CD8-positive, alpha-beta memory T cell (primary cell): ENCODE measurements at places on chromosomes 12 and 14. TPM values are rescaled to one million over a fixed set of nuclear protein-coding genes. Genes with fewer than 3 reads are reported as not detected.

DNA sequence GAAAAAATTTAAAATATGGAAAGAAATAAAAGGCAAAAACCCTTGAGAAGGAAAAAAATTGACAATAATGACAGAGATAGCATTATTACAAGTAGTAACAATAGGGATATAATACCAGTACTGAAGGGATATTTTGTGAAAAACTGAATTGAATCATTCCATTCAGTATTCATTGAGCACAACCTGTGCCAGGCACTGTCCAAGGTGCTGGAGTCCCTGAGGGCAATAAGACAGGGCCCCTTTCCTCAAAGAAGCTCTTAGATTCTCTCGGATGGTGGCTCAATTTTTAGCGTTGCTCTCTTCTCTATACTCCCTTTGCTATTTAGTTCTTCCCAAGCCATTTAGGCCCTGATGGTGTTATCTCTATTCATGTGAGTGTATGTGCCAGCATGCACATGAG lies 34.3 kb upstream of the GAS2L3 start:
- DNase-seq = no peak

DNA sequence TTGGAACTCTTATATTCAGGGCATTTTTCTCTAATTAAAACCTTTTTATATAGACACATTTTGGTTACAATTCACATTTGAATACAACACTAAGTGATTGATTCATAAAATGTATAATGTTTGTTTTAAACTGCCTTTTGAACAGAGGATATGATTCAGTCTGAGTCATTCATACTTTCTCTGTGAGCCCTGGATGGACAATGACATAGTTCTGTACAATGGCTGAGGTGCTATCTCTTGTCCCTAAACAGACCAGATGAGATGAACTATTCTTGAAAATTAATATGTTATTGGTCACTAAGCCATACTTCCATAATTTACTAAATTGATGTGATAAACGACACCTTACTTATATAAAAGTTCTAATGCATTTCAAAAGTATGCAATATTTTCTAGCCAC lies 199.7 kb upstream of the ATXN7L3B start:
- DNase-seq = no peak

DNA sequence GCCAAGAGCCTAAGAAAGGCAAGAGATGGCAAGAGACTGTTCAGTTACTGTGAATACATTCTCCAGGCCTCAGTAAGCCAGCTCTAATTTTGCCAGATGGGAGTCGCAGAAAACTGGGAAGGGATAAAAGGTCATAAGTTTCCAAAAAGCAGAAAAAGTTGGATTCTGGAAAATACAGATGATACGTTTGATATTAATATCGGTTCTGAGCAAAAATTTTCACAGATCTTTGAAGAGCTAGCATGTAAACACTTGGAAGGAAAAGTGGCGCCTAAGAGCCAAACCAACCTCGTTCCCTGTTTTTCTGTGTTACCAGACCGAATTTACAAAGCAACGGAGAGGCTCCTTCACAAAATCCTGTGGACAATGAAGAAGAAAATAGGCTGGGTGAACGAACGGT lies 7.8 kb upstream of the EML1 start:
- DNase-seq = no peak

Gene LBHD2
- total RNA-seq = not detected

- DNase-seq = peak; percentile 48
Observed at GRCh38 chr12:103548622-103549601, 38.2 kb upstream of the STAB2 start.

GRCh38 chr14:56491299-56492285 lies 88.0 kb upstream of the TMEM260 start:
- DNase-seq = no peak

Gene KLRD1
- 70.1 TPM for total RNA-seq

DNA sequence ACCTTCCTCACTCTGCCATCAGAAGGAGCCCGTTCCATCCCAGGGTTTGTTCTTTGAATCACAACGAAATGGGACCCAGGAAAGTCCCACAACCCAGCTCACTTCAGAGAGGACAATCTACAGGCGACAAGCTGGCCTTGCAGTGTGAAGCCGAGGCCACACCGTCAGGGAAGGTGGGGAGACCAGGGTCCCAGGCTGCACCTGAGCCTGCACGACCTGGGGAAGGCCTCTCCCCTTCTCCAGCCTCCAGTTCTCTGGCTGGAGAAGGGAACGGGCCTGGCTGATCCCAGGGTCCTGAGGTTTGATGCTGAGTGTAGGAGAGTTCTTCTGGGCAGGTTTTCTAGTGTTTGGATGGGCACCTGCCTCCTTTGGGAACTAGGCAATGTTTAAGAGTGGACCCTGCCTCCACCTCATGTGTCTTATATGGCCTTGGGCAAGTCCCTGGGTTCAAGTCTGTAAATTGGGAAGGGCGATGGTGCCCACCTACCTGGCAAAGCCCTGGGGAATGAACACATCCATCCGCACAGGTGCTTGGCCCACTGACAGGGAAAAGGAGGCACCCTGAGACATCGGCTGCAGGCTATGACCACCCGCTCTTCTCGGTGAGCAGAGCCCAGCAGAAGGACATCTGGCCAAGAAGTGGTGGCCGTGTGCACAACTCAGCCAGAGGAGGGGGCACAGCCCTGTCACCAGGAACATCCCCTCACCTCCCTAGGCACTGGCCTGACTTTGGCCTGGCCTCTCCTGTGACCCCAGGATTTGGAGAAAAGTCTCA lies 77.9 kb upstream of the BCL11B start:
- no peak for DNase-seq

Gene GALNT9
- 0.18 TPM for total RNA-seq

DNA sequence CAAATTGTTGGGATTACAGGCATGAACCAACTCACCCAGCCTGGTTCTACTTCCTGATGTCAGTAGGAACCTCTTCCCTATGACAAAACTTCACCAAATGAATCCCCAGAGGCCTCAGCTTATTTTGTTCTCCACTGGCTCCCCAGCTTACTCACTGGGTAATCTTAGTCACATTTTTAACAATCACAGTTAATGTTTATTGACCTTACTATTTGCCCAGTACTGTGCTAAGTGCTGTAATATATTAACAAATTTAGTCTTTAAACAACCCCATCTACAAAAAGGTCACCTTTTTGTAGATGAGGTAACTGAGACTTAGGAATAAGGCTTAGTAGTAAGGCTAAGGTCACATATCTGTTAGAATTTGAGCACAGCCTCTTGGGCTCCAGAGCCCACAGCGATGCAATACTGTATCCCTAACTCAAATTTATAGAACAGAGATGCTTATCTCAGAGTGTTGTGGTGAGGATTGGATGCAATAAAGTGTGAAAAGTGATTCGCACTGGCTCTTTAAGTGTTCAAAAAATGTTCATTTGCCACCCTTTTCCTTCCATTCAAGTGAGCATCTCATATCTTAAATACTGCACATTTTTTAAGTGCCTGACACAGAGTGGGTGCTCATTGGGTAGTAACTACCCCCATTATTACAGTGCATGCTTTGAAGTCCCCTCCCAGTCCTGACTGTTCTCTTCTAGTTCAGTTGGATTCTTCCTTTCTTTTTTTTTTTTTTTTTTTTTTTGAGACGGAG lies 146.4 kb upstream of the ARHGAP5 start:
- DNase-seq = no peak

- no peak for DNase-seq
Observed at GRCh38 chr12:112710414-112710813, 81.1 kb upstream of the RPH3A start.

GRCh38 chr14:88551094-88551870 lies 3.5 kb downstream of the PTPN21 start:
- no peak for DNase-seq

GRCh38 chr12:9148926-9149325 lies 33.2 kb upstream of the A2M start:
- DNase-seq = no peak

DNA sequence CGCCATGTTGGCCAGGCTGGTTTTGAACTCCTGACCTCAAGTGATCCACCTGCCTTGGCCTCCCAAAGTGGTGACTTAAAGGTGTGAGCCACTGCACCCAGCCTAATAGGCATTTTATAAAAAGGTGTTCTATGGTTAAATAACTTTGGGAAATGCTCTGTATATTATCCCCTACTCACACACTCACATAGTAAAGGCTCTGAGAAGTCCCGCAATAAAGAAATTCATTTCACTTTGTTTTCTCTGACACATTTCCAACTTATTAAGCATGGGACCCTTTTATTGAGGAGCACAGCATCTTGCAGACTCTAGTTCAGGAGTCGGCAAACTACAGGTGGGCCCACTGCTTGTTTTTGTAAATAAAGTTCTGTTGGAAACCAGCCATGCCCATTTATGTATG lies 63.9 kb downstream of the RNFT2 start:
- no peak for DNase-seq

Gene GUCY2C
- total RNA-seq = not detected

DNA sequence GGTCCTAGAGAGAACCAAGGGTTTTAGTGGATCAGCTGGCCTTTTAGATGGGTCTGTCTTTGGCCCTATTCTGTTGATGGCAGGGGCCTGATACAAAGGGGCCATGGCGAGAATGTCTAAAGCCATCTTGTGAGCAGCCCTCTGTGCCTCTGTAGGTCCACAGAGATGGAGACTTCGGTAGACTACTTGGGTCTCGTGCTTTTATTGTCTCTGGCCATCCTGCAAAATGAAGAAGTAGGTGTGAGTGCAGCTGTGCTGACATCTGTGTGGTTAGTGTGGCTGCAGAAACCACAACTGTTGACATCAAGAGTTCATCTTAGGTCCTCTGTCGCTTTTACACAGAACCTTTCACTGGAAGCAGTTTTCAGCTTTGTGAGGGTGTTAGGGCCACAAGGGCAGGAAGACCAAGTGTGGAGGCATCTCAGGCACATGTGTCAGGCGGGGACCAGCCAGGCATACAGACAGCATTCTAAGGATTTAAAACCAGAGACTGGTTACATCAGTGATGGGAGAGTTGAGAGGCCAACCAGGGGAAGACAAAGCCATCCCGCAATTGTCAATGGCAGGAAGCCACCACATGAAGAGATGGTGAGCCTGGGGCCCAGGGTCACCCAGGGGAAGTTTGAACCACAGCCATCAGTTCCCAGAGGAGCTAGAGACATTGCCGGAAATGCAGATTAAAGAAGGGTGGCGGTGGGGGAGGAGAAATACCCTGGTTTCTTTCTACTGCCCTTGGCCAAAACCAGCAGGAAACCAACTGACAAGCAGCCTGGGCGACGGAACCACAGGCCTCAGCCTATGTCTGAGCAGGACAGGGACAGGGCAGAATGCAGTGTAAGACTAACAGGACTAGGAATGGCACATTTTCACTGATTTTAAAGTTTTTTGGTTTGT lies 13.0 kb upstream of the TPCN1 start:
- DNase-seq = peak; percentile 44

DNA sequence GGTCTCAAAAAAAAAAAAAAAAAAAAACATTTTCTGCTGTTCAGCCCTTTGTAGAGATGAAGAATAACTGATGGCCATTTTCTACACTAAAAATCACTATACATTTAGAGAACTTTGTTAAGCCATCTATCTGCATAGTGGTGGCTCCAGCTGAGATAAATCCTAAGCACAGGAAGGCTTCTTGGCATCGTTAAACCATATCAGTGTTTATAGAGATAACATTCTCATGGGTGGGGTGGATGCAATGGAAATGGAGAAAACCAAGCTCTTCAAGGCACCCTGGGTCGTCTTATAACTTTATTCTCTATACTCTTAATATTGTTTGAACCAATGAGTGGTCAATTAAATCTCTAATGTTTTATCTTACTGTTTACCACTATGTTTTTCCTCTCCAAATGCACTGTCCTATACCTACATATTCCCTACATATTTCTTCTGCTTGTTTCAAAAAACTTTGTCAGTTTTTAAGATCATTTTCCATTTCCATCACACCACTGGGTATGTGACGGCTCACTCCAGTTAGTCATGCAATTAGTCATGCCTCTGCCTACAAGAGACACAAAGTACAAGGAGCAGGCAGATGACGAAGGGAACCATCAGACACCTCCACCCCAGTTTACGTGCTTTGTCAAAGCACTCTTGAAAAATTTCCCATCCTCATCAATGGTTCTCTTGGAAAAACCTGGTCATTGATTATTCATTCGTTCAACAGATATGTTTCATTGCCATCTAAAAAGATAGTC lies 119.3 kb upstream of the OVCH1 start:
- DNase-seq = no peak

GRCh38 chr14:39884091-39884490 lies 451.9 kb upstream of the FBXO33 start:
- no peak for DNase-seq

Gene KLRB1
- total RNA-seq = 7.6 TPM

- no peak for DNase-seq
Observed at GRCh38 chr12:132649226-132649945, 30.8 kb downstream of the P2RX2 start.

Gene KCNH5
- not detected for total RNA-seq

DNA sequence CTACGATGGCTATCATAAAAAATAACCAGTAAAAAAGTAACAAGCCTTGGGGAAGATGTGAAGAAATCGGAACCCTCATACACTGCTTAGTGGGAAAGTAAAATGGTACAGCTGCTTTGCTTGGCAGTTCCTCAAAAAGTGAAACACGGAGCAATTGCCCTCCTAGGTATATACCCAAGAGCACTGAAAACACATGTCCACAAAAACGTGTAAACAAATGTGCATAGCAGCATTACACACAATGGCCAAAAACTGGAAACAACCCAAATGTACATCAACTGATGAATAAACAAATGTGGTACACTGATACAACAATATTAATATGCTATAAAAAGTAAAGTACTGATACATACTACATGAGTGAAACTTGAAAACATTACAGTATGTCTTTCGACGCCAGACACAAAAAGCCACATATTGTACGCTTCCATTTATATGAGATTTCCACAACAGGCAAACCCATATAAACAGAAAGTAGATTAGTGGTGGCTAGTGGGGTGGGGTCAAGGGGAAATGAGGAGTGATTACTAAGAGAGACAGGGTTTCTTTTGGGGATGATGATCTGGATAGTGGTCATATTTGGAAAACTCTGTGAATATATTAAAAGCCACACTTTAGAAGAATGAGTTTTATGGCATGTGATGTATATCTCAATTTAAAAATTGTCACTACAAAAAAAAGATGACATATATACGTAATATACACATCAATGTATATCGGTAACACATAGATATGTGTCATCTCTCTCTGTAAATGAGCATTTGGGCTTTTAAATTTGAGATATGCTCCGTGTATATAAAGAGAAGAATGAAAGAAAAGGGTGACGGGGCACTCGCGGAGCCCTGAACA lies 996 bp downstream of the SLC41A2 start:
- no peak for DNase-seq

- DNase-seq = no peak
Observed at GRCh38 chr14:79016828-79017505, 846.8 kb downstream of the NRXN3 start.

Gene PLBD1
- not detected for total RNA-seq

Gene CLEC2B
- total RNA-seq = 16.5 TPM

DNA sequence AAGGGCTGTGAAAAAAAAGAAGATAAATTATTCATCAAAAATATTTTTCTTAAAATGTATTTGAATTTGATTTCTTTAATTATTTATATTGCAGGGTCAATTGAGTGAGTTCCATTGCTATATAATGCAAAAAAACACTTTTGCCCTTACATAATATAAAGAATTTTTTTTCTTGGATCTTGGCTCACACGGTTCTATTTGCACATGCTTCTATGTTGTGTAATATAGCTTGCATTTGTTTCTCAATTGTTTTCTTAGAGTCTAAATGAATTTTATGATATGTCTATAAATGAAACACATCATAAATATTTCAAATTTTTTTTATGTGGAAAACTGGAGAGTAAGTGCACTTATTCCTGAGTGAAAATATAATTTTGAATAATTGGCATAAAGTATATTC lies 694.2 kb downstream of the SLC6A15 start:
- no peak for DNase-seq
